ENCODE measurements at places on chromosomes 16 and 17. TPM values are rescaled to one million over a fixed set of nuclear protein-coding genes. Genes with fewer than 3 reads are reported as not detected.

Gene KRT13
- total RNA-seq = not detected

Gene OMG
- total RNA-seq = 0.25 TPM

Gene TBC1D3E
- not detected for total RNA-seq

Gene CDH5
- total RNA-seq = 47.1 TPM

Gene VAT1L
- 13.1 TPM for total RNA-seq

Gene TMEM100
- 13.9 TPM for total RNA-seq

Gene PRDM7
- not detected for total RNA-seq

Gene TMEM219
- total RNA-seq = 63.2 TPM

Gene CASKIN1
- total RNA-seq = 4.0 TPM

Gene LRRC75A
- 0.96 TPM for total RNA-seq

Gene CYTH1
- total RNA-seq = 28.9 TPM

Gene RUNDC3A
- total RNA-seq = 0.41 TPM

Gene ITGAX
- 1.4 TPM for total RNA-seq

- peak overlapping the region; percentile 99 for H3K4me3 ChIP-seq
- no peak for DNase-seq
- peak overlapping the region; percentile 99 for H3K27ac ChIP-seq
- peaks cover 39% of the 10 kb centered on the region for H3K4me1 ChIP-seq
- no peaks in the 10 kb centered on the region for H3K27me3 ChIP-seq
- H3K36me3 ChIP-seq = peaks cover 14% of the 10 kb centered on the region
Observed at GRCh38 chr16:30875871-30876801, 17.7 kb downstream of the BCL7C start.

- peaks cover 2% of the 10 kb centered on the region for H3K27me3 ChIP-seq
- no peak for DNase-seq
- no peak overlapping the region for H3K27ac ChIP-seq
- H3K4me3 ChIP-seq = no peak overlapping the region
- peaks cover 3% of the 10 kb centered on the region for H3K4me1 ChIP-seq
Observed at GRCh38 chr16:85426806-85427205, 186.3 kb upstream of the GSE1 start.

- no peak overlapping the region for H3K27ac ChIP-seq
- no peaks in the 10 kb centered on the region for H3K4me1 ChIP-seq
- no peak for DNase-seq
- peaks cover 66% of the 10 kb centered on the region for H3K27me3 ChIP-seq
Observed at GRCh38 chr17:80513892-80514291, 30.7 kb upstream of the RPTOR start.

GRCh38 chr17:81114351-81115093 is 50.8 kb upstream of the PVALEF start:
- H3K36me3 ChIP-seq = peaks cover 33% of the 10 kb centered on the region
- no peak overlapping the region for H3K4me3 ChIP-seq
- peaks cover 23% of the 10 kb centered on the region for H3K4me1 ChIP-seq
- DNase-seq = no peak
- peaks cover 15% of the 10 kb centered on the region for H3K27me3 ChIP-seq

DNA sequence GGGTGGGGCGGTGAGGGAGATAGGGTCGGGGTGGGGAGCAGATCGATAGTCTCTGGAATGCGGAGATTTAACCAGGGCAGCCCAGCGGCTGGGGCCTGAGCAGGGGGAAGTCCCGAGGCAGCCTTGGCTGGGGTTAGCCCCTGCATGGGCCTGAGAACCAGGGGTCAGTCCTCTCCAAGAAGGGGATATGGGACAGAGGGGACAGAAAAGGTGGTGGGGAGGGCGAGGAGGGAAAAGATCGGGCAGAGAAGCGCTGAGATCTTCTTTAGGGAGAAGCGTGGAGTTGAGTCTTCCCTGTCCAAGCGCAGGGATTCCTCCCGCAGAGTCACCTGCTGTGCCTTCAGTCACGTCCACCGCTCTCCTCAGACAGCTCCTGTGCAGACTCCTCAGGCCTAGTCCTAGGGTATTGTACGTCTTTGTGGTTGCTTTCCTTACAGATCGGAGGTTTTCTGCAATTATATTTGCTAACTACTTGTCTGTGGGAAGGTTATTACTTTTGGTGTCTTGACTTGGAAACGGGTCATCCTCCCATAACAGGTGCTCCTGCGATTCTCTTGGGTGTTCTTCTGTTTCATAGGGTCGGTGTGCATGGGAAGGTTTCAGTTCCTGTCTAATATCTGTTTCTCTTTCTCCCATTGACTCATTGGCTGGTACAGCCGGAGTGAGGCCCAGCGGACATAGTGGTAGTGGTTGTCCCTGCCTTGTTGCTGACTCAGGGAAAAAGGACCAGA is 952 bp downstream of the CD300A start:
- no peaks in the 10 kb centered on the region for H3K36me3 ChIP-seq
- peaks cover 68% of the 10 kb centered on the region for H3K27me3 ChIP-seq
- H3K27ac ChIP-seq = peak overlapping the region; percentile 30
- DNase-seq = no peak
- H3K4me1 ChIP-seq = peaks cover 9% of the 10 kb centered on the region

- no peak for DNase-seq
- no peaks in the 10 kb centered on the region for H3K27me3 ChIP-seq
- H3K4me3 ChIP-seq = no peak overlapping the region
- peaks cover 3% of the 10 kb centered on the region for H3K36me3 ChIP-seq
- peaks cover 87% of the 10 kb centered on the region for H3K4me1 ChIP-seq
- peak overlapping the region; percentile 92 for H3K27ac ChIP-seq
Observed at GRCh38 chr17:39675390-39676082, 7.3 kb downstream of the PNMT start.

DNA sequence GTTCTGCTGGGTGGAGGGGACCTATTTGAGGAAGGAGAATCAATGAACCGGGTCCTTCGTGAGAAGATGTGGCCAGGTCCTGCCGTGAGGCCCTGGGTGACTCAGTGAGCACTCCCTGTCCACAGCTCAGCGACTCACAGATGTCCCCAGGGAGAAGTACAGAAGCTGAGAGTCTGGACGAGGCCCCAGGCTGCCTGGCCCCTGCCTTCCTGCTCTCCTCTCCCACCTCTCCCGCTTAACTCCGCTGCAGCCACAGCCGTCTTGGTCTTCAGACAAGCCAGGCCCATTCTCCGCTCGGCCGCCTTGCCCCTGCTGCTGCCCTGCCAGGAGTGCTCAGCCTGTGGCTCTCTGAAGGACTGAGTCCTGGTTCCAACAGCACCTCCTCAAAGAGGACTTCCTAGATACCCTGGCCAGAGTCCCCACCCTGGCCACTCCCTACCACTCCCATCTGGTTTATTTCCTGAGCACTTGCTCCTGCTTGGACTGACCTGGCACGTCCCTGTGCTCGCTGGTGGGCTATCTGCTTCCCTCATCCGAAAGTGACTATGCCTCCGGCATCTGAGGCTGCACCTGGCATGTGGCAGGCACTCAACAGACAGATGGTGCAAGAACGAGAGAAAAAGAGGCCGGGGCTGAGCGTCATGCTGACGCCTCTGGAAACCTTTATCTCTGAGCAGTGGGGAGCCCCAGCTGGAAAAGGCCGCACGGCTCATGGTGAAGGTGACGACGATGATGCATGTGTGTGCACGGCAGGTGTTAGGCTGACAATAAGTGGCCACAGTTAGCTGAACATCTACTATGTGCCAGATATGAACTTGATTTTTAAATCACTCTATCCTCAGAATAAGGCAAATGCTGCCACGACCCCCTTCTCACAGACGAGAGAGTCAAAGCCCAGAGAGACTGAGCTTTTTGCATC is 9.2 kb upstream of the TNFRSF13B start:
- no peak overlapping the region for H3K27ac ChIP-seq
- peaks cover 34% of the 10 kb centered on the region for H3K27me3 ChIP-seq
- no peaks in the 10 kb centered on the region for H3K4me1 ChIP-seq
- H3K4me3 ChIP-seq = no peak overlapping the region

DNA sequence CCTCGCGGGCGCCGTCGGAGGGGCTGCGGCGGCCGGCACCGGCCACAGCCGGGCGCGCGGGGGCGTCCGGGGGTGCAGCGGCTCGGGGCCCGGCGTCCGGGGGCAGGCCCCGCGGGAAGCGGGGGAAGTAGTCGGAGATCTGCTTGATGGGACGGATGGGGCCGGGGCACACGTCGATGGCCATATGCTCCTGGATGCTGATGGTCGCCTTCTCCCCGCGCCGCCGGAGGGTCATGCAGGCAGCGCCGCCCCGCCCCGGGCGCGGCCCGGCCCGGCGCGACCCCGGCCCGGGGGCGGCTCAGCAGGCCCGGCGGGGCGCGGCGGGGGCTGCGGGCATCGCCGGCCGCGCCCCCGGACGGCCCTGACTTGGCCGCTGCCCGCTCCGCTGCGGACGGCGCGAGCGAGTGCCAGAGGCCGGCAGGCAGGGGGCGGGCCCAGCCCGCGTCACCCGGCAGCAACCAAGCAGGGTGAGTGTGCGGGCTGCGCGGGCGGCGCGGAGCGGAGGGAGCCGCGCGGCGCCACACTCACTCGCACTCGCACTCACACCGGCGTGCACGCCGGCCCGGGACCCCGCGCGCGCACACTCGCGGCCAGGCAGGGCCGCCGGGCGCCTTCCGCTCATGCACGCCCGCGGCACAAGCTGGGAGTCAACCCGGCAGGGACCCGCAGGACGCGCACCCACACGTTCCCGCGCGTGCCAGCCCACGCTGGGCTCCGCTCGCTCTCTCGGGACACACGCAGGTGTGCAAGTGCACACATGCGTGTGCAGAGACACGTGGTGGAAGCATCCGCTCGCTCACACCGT is at the start of gene DOC2B:
DOC2B (minus strand) TSS at position 406 of the 805 bp plus-strand sequence; CDS start at position 235, 171 bp downstream.
- peaks cover 56% of the 10 kb centered on the region for H3K4me1 ChIP-seq
- peak within 1 kb of the TSS; percentile 71 for H3K4me3 ChIP-seq
- no peaks in the 10 kb centered on the region for H3K36me3 ChIP-seq
- peak within 1 kb of the TSS; percentile 90 for H3K27ac ChIP-seq
- peaks cover 80% of the 10 kb centered on the region for H3K27me3 ChIP-seq

DNA sequence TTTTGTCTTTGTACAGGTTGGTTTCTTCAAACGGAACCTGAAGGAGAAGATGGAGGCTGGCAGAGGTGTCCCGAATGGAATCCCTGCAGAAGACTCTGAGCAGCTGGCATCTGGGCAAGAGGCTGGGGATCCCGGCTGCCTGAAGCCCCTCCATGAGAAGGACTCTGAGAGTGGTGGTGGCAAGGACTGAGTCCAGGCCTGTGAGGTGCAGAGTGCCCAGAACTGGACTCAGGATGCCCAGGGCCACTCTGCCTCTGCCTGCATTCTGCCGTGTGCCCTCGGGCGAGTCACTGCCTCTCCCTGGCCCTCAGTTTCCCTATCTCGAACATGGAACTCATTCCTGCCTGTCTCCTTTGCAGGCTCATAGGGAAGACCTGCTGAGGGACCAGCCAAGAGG is 4.9 kb downstream of the ZNF768 start:
- peaks cover 10% of the 10 kb centered on the region for H3K36me3 ChIP-seq
- H3K4me3 ChIP-seq = no peak overlapping the region
- no peak overlapping the region for H3K27ac ChIP-seq
- H3K4me1 ChIP-seq = peaks cover 36% of the 10 kb centered on the region
- peaks cover 5% of the 10 kb centered on the region for H3K27me3 ChIP-seq

DNA sequence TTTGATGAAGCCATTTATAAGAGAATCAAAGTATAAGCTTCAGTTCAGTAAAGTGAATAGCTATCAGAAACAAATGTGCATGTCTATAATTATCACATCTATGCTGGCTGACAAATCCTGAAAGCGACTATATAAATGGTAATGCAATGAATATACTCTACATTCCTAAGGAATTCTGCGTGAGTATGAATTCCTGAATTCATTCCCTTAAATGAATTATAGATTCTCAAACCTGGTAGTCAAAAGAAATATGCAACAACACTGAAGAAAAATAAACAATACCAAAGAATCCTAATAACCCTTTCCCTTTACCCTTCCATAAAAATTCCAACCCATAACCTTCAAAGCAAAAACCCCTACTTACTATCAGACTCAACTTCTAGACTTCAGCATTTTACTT is 416.6 kb upstream of the PMFBP1 start:
- H3K36me3 ChIP-seq = no peaks in the 10 kb centered on the region
- no peak for DNase-seq
- no peak overlapping the region for H3K4me3 ChIP-seq
- no peak overlapping the region for H3K27ac ChIP-seq

DNA sequence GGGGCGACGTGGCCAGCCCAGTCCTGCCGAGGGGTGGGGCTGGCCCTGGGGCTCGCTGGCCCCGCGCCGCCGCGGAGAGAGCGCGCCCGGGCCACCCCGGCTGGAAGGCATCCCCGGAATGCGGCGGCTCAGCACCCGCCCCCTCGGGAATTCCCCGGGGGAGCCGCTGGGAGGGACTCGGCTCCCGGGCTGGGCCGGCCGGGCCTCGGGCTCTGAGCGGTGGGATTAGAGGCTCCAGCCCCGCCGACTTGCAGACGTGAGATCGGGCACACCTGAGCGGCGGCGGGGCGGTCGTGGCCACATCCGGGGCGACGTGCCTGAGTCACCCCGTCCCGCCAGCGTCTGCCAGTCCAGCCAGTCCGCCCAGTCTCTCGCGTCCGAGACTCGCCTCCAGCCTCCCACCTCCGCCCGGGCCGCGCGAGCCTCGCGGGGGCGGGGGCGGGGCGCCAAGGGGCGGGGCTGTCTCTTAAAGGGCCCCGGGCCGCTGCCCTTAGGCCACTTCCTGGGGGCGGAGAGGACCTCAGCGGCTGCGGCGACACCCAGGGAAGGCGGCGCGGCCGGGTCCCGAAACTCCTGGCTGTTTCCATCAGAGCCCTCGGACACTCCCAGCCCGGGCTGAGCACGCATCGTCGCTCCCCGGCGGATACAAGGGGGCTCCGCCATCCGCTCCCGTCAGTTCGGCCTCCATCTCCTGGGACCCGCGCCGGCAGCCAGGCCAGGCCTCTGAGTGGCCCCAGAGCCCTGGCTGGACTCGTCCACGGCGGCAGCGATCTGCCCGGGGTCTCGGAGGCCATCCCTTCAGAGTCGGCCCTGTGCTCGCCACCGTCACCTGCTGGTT is at the start of gene KCTD11:
KCTD11 (plus strand) TSS at position 498 of the 838 bp plus-strand sequence.
- no peaks in the 10 kb centered on the region for H3K36me3 ChIP-seq
- peak within 1 kb of the TSS; percentile 87 for H3K4me3 ChIP-seq
- H3K27ac ChIP-seq = peak within 1 kb of the TSS; percentile 99
- peaks cover 72% of the 10 kb centered on the region for H3K4me1 ChIP-seq
- H3K27me3 ChIP-seq = no peaks in the 10 kb centered on the region

DNA sequence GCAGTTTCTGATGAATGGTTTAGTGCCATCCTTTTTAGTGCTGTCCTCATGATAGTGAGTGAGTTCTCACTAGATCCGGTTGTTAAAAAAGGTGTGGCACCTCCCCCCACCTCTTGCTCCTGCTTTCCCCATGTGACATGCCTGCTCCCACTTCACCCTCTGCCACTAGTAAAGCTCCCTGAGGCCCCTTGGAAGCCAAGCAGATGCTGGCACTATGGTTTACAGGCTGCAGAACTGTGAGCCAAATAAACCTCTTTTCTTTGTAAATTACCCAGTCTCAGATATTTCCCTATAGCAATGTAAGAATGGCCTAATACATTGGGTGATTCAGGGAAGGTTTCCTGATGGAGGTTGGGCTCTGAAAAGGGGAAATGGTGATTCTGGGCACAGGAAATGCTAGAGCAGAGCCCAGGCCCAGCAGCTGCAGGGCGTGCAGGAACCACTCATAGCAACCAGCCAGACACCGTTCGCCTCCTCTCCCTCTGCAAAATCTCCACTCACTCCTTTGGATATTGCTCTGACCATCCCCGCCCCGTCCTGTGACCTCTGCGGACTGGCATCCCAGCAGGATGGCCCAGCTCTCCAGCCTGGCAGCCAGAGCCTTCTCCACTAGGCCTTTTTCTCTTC is 2.6 kb upstream of the ADORA2B start:
- DNase-seq = peak; percentile 36
- H3K4me3 ChIP-seq = no peak overlapping the region
- H3K36me3 ChIP-seq = no peaks in the 10 kb centered on the region
- peaks cover 39% of the 10 kb centered on the region for H3K27me3 ChIP-seq

GRCh38 chr16:30615358-30616091 is 5.3 kb upstream of the ZNF689 start:
- peaks cover 4% of the 10 kb centered on the region for H3K4me1 ChIP-seq
- peak; percentile 46 for DNase-seq
- H3K27ac ChIP-seq = no peak overlapping the region
- no peaks in the 10 kb centered on the region for H3K36me3 ChIP-seq

GRCh38 chr17:2449486-2449885 is 48.6 kb upstream of the MNT start:
- H3K4me3 ChIP-seq = no peak overlapping the region
- H3K27me3 ChIP-seq = no peaks in the 10 kb centered on the region
- no peak for DNase-seq
- H3K27ac ChIP-seq = no peak overlapping the region
- no peaks in the 10 kb centered on the region for H3K36me3 ChIP-seq

Measured in left ventricle myocardium inferior (tissue), 1 donor.